Cardiac septum (tissue), 1 donor: ENCODE measurements at places on chromosomes 2 and 18. TPM values are rescaled to one million over a fixed set of nuclear protein-coding genes. Genes with fewer than 3 reads are reported as not detected.

- DNase-seq = no peak
Observed at GRCh38 chr2:141570474-141571131, 560.2 kb downstream of the LRP1B start.

- no peak for DNase-seq
Observed at GRCh38 chr2:154233231-154233630, 361.5 kb downstream of the GALNT13 start.

DNA sequence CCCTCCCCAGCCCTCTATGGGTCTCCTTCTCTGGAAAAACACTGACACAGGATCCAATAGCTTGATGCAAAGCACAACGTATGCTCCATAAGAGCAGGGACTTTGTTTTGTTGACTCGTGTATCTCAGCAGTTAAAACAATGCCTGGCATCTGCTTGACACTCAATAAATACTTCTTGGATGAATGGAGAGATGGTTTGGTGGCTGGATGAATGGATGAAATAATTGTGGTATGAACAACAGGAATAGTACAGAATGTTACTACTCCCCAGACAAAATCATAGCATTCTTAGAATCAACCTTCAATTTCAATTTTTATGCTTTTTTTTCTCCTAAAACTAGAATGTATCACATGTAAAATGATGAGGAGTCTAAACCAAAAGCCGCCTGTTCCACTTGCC, 57.4 kb downstream of the KCNE4 start:
- no peak for DNase-seq

DNA sequence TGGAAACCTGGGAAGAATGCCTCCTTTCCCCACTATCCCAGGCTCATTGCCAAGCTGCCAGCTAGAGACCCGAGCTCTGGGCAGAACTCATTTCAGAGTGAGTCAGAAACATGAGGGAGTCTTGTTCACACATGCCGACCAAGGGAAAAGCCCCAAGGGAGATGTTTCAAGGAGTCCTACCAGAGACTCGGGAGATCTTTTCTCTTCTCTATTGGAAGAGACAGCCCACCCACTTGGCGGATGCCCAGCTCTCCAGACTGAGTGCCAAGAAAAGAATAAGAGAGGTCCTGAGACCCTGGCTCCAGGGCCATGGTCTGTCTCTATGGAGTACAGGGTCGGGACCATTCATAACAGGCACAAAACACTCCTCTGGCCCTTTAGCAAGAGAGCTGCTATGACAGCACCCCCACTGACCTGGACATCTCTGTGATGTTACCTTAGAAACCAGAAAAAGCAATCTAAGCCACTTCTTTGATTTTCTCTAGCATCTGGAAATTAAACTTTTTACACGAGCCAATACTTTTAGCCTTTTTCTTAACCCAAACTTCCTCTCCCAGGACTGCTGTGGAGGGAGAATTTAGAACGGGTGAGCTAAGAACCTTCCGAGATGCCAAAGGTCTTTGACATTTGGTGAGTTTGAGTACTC, 18.5 kb upstream of the IGFBP5 start:
- DNase-seq = peak; percentile 72

DNA sequence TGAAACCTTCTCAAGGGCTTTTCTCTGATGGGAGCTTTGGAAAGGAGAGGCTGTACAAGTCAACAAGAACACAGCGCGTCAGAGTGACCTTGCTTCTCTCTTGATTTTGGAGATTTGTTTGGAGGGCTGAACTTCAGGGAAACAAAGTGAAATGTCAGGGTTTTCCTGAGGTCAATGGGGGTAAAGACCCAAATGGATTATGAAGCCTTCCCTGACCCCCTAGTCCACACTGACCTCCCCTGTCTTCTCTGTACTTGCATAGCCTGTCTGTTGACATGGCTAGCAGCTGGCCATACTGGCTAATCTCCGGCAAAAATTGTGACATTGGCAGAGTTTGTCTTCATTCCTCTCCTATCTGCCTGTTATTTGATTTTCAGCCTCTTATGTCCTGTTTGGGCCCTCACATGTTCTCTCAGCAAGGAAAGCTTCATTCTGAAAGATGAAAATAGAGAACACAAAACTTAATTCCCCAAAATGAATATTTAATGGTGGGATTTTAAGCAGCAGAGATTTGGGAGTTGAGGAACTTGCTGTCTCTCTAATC, 149.3 kb upstream of the HAAO start:
- DNase-seq = no peak

- DNase-seq = no peak
Observed at GRCh38 chr2:47964722-47965434, 58.6 kb upstream of the FBXO11 start.

GRCh38 chr18:50429207-50429948, 54.5 kb downstream of the SKA1 start:
- DNase-seq = no peak

The CD8B gene
- total RNA-seq = 0.62 TPM

The FBLN7 gene
- total RNA-seq = 1.00 TPM

- no peak for DNase-seq
Observed at GRCh38 chr2:223619486-223620129, 17.4 kb upstream of the SCG2 start.

- no peak for DNase-seq
Observed at GRCh38 chr2:186183406-186183805, 302.7 kb upstream of the ZC3H15 start.

DNA sequence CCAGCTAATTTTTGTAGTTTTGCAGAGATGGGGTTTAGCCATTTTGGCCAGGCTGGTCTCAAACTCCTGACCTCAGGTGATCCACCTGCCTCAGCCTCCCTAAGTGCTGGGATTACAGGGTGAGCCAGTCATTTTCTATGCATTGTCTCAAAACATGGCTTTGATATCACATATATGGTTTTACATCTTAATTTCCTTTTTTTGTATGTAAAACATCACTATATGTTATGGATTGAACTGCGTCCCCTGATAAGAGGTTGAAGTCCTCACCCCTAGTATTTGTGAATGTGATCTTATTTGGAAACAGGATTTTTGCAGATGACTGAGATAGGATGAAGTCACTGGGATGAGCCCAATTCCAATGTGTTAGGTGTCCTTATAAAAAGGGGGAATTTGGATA, 89.8 kb upstream of the MYCN start:
- DNase-seq = no peak

The GPR45 gene
- total RNA-seq = not detected

The D2HGDH gene
- 15.7 TPM for total RNA-seq

DNA sequence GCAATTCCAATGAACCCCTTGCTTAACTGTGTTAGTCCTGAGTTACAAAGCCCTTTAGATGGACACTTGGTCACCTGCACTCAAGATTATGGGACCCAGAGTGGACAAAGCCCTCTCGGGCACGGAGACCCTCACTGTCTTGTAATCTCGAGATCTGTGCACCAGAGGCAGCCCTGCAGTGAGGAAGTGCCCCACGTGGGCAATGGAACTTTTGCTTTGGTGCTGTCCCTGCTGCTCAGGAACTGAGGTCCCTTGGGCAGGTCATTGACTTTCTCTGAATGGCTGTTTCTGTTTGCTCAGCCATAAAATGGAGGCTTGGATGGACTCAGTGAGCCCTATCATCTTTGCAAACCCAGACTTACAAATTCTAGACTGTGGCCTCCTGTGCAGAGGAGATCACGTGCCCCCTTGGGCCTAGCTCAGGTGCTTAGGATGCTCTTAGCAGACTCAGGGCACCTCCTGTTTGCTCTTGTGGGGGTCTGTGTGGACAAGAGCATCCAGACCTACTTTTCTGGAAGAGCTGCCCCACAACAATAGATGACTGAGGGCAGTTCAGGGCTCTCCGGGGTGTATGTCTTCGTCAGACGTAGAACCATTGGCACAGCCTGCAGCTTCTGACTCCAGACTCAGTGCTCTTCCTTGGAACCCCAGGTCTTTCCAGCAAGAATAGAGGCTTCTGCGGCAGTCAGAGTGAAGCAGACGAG, 94.5 kb upstream of the HS6ST1 start:
- DNase-seq = peak; percentile 61

DNA sequence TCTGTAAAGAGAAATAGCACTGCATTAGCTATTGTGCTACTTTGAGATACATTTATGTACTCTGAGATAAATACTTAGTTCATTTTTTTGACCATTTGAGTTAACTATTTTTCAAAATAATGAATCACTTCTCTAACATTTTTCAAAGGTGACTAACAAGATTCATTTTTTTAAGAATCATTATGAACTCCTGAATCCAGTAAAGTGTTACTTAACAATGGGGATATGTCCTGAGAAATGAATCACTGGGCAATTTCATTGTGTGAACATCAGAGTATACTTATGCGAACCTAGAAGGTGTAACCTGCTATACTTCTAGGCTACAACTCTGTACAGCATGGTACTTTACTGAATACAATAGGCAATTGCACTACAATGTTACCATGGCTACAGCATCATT, 355.8 kb downstream of the ARL6IP6 start:
- DNase-seq = no peak

The FAM237A gene
- 1.9 TPM for total RNA-seq

The CHST9 gene
- total RNA-seq = not detected

DNA sequence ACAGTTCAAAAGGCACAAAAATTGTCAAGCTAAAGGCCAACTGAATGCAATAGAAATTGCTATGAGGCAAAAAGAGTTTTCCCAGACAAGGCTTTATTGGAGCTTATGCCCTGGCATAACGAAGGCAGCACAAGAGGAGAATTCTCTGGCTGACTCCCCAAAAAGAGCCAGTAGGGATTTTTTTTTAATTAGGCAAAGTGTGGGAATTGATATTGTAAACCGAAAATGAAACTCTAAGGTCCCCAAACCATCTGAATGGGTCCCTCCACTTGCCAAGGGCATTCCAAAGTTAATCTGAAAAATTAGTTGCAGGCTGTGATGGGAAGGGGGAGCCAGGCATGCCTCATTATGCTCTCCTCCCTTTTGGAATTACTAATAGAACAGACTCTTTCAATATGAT, 118.9 kb downstream of the SPOPL start:
- DNase-seq = no peak

DNA sequence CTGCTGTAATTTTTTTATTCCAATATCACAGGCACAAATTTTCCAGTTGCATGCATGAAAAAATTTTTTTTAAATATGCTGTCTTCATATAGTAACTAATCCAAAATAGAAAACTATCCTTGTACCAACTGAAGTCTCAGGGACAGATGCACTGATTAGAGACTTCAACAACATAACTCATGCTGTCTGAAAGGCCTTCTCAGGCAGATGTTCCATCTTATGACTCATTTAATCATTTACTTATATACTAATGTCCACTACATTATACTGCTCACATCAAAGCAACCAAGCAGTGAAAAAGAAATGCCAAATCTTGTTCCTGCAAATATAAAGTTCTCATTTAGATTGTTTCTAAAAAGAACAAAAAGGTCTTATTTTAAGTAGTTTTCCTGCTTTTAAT, 53.1 kb downstream of the OLA1 start:
- no peak for DNase-seq

DNA sequence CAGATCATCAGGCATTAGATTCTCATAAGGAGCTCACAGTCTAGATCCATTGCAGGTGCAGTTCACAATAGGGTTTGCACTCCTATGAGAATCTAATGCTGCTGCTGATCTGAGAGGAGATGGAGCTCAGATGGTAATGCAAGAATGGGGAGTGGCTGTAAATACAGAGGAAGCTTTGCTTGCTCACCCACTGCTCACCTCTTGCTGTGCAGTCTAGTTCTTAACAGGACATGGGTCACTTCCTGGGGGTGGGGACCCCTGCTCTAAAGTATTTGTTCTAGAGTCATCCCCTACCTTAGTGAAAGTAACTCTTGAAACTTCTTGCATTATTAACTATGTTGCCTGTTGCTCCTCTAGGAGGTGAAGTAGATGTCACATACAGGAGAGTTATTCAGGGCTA, 171.3 kb upstream of the PARD3B start:
- no peak for DNase-seq

GRCh38 chr18:957829-958228, 53.2 kb downstream of the ADCYAP1 start:
- DNase-seq = no peak

The DSC2 gene
- total RNA-seq = 26.7 TPM

The CGREF1 gene
- 0.48 TPM for total RNA-seq
